ENCODE measurements at places on chromosomes 1 and 21.

- DNase-seq, result peak; percentile 86
Observed at GRCh38 chr1:153536012-153536670, 350 bp upstream of the S100A6 start.

DNA sequence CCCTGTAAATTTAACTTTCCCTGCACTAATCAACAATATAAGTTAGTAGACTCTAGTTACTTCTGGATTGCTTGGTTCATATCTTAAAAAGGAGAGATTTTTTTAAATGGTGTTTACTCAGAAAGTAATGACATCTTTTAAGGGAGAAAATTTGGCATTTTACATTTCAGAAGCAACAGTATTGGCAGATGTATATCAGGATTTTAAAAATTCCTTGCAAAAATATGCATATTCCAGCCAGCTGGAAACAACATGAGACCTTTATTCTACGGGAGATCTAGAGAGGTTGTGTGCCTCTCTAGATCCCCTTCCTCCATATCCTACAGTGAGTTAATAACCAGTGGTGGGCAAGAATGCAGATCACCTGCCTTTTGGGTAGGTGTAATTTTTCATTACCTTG is 848.2 kb downstream of the USP25 start:
- DNase-seq, result no peak

DNA sequence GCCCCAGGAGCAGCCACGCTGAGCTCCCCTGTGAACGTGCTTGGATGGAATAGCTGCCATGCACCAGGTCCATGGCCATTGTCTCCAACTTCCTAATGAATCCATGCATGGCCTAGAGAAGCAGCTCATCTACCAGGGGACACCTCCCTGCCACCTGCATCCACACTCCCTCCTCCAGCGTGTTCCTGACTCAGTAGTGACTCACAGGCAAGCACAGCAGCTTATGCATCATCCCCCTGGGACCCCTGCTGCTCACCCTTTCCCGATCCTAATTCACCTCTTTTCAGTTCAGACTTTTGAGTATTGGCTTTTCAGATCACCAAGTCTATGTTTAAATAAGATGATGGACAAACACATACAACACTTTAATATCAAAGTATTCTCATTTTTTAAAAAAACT is 39.9 kb upstream of the TADA1 start:
- DNase-seq, result peak; percentile 80

DNA sequence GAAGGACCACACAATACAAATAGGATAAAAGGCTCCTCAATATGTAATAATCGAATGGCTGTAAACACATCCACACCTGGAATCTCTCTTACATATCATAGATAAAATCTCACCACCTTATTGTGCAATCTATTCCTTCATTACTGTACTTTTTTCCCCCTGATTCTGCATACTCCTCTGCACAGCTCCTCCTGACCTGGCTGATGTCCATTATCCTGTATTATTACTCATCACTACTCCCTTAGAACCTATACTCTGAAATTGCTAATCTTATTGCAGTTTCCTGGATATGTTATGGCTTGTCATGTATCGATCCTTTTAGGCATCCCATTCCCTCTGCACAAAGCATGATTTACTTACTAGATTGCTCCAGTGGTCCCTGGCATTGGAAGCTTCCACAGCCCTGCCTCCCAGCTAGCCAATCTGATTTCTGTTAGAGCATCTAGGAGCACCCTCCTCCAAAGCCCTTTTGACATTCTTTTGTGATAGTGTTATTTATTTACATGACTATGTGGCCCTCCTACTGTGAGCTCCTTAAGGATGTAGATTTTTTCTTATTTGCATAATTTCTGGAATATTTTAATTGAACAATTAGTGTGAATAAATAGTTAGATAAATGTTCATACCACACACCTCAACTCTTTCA is 24.2 kb upstream of the PHGDH start:
- no peak for DNase-seq

DNA sequence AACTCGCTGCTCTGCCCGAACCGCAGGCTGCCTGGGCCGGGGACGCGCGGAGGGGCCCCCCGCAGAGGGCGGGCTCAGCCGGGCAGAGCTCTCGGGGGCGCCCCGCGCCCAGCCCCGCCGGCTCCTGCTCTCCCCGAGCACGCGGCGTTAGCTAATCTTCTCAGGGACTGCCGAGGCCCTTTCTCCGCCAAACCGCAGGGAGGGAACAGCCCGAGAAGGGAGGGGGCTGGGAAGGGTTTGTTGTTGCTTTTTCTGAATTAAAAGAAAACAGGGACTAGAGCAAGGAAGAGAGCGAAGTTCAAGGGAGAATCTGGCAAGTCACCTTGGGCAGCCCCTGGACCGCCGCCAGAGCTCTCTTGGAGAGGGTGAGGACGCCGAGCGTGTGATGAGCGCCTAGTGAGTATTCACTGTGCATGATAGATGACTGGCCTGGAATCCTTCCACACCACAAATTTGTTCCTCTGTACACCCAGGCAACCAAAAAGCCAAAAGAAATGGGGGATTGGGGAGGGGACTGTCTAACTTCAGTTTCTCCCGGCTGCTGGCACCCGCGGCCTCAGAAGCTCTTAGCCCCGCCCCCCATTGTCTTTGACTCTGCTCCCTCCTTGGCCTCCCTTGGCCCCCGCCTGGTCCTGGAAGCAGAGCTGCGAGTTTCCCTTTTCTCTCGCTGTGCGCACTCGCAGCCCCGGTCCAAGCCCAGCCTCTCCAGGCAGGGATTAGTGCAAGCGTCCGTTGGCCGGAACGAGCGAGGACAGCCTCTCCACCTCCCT is 19.7 kb upstream of the LMX1A start:
- DNase-seq, result peak; percentile 77

GRCh38 chr1:106789686-106790085 is 266.8 kb upstream of the PRMT6 start:
- DNase-seq, result no peak

DNA sequence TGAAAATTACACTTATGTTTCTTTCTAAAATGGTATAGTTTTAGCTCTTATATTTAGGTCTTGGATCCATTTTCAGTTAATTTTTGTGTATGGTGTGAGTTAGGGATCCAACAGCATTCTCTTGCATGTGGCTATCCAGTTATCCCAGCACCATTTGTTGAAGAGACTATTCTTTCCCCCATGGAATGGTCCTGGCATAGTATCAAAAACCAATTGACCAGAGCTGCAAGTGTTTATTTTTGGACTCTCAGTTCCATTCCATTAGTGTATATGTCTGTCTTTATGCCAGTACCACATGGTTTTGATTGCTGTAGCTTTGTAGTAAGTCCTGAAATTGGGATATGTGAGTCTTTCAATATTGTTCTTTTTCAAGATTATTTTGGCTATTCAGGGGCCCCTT is 14.3 kb downstream of the TTLL10 start:
- DNase-seq, result no peak

GRCh38 chr1:2279817-2280216 is 51.7 kb downstream of the SKI start:
- no peak for DNase-seq

DNA sequence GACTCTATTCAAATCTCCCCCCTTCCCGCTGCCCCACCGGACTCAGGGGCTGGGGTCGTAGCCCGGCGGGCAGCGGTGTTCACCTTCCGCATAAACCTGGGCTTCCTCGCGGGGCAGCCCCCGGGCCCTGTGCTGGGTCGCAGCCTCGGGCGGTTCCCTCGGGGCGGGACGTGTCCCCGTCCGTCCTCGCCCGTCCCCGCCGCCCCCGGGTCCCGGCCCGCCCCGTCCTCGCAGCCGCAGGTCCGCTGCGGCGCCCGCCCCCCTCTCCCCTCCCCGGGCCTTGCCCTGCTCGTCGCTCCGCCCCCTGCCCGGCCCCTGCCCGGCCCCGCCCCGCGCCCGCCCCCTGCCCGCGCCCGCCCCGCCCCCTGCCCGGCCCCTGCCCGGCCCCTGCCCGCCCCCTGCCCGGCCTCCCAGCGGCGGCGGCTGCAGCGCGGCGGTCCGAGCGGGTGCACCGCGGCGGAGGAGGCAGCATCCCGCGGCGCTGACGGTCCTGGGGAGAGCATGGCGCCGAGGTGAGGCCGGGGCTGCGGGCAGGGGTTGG is at the start of gene COL18A1:
TSS of gene COL18A1 (plus strand) at position 436 of the 541 bp plus-strand sequence. CDS start at position 502, 66 bp downstream.
- peak; percentile 33 for DNase-seq

GRCh38 chr1:240693844-240694243 is 81.9 kb upstream of the GREM2 start:
- no peak for DNase-seq

- DNase-seq, result peak; percentile 70
Observed at GRCh38 chr1:170634293-170634692, 29.6 kb upstream of the PRRX1 start.

- DNase-seq, result peak; percentile 22
Observed at GRCh38 chr1:39590546-39590945, 14.0 kb upstream of the PABPC4 start.

DNA sequence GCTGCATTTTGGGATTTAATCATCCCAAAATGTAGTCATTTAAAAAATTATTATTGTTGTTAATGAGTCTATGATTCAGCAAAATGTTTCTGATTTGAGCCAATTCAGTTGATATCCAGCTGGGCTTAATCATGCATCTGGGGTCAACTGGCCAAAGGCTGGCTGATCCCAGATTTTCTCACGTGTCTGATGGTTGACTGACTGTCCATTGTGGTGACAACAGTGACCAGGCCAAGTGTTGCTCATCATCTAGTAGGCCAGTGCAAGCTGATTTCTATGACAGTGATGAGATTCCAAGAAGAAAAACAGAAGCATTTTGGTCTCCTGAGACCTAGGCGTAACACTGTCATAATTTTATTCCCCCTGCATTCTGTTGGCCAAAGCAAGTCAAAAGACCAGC is 80.1 kb upstream of the ZC3H11B start:
- DNase-seq, result no peak

DNA sequence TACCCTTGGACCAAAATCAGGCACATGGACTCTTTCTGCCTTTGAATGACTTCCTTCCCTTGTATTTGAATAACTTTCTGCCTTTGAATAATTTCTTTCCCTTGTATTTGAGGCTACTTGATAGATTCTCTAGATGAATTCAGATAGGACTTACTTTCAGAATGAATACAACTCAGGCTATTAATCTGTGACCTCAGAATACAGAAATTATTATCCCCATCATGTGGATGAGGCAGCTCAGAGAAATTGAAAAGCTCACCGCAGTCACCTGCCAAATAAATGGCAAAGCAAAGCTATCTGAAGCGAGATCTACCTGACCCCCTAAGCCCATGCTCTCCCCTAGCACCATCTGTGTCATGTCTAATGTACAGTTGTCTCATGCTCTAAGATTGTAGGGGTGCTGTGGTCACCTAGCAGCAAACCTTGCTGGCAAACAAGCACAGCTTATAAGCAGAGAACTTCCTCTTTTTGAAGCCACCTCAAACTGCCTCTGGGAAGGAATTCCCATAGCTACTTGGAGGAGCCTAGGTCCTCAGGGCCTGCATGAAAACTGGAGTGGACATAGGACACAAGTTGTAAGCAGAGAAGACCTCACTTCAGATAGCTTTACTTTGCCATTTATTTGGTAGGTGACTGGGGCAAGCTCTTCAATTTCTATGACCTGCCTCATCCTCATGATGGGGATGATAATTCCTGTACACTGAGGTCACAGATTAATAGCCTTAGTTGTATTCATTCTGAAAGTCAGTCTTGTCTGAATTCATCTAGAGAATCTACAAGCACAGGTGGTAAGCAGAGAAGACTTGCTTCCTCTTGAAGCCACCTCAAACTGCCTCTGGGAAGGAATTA is 66.1 kb downstream of the FASLG start:
- no peak for DNase-seq

GRCh38 chr1:168167806-168168205 is 11.0 kb upstream of the TIPRL start:
- DNase-seq, result no peak

DNA sequence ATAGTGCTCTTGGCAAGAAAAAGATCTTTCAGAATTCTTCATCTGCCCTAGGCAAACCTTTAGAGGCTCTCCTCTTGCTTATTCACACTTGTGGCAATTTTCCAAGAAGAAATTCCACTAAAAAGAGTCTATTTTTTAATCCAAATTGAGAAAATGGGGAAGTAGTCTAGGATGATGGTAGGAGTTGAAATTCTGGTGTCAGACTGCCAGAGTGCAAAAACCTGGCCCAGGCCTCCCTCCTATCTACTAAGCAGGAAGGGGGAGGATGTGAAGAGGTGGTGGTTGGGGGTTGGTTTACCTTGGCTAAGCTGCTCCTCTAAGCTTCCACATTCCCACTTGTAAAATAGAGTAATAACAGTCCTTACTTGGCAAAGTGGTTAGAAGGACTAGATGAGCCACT is 120.6 kb upstream of the KCNJ15 start:
- peak; percentile 10 for DNase-seq

- DNase-seq, result no peak
Observed at GRCh38 chr21:43985690-43986251, 26.3 kb upstream of the TRAPPC10 start.

- DNase-seq, result no peak
Observed at GRCh38 chr1:171110621-171111326, 20.1 kb downstream of the FMO3 start.

DNA sequence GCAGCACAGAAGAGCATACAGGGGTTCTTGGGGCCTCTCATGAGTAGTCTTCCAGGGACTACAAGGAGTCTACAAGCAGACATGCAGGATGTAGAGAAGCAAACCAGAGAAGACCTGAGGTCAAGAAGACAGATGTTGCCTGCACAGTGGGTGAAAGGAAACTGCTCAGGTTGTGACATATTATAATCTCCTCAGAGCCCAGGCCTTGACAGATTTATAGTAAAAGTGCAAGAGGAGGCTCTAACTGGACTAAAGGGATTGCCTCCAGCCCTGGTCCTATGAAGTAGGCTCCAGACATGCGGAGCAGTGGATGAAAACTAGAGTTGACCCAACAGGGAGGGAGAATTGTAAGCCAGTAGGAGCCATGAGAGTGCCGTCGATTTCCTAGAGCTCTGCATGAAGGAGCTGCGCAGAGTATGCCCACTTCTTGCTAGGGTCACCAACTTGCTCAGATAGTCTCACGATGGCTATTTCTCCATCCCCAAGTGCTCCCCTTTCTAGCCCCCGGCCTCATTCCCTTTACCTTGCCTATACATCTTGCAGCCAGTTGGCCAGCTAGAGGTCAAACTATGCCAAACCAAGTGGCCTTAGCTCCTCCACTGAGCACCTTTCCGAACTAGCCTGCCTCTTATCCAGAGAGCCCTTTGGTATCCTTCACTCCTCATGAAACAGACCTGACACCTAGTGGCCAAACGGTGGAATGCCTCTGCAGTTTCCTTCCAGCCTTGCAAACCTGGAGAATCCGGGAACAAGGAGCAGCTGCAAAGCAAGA is 36.2 kb upstream of the IPO9 start:
- peak; percentile 87 for DNase-seq

GRCh38 chr1:234839663-234840062 is 229.7 kb upstream of the IRF2BP2 start:
- no peak for DNase-seq

DNA sequence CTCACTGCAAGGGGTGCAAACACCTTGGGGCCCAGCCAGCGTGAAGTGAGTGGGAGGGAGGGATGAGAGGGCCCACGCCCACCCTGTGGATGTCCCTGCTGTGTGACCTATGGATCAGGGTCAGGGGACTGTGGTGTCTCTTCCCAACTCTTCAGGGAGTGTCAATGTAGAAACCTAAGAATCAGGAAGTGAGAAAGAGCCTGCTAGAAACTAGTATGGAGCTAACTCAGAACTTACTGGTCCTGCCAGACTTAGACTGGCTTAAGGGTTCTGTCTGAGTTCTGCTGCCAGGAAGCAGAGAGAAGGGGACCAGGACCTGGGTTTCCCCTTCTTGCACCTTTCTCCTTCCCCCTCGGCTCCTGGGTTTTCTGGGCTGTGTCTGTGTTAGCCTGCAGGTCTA is 1.8 kb upstream of the IL10 start:
- DNase-seq, result no peak

GRCh38 chr1:212791261-212791675 is 309 bp downstream of the NSL1 start:
- DNase-seq, result no peak
